ENCODE measurements at places on chromosomes 11 and 22.
A peak's percentile ranks its signal among the peaks of the same experiment; 100 is the strongest.

DNA sequence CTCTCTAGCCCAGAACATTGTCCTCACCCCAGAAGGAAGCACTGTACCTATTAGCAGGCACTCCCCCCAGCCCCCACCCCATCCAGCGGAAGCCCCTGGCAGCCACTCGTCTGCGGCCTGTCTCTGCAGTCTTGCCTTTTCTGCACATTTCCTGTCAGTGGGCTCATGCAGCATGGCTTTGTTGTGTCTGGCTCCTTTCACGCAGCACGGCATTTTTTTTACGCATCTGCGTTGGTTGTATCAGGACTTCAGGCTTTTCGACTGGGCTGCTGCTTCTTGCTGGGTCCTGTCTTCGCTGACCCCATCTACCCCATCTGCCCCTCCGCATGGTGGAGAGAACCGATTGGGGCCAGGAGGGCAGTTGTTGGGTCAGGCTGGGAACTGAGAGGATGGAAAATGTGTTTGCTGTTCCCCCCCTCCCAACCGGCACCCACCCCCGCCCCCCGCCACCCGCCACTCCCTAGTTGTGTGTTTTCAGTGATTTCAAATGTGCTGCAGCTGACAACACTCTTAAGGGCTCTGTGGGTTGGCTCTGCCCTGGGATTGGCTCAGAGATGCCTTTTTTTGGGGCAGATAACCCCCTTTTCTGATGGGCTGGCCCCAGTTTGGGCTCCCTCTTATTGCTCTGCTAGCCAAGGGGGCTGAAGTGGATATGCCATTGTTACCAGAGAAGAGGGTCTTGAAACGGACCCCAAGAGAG is 110.0 kb downstream of the KIAA1671 start:
- DNase-seq: no peak

DNA sequence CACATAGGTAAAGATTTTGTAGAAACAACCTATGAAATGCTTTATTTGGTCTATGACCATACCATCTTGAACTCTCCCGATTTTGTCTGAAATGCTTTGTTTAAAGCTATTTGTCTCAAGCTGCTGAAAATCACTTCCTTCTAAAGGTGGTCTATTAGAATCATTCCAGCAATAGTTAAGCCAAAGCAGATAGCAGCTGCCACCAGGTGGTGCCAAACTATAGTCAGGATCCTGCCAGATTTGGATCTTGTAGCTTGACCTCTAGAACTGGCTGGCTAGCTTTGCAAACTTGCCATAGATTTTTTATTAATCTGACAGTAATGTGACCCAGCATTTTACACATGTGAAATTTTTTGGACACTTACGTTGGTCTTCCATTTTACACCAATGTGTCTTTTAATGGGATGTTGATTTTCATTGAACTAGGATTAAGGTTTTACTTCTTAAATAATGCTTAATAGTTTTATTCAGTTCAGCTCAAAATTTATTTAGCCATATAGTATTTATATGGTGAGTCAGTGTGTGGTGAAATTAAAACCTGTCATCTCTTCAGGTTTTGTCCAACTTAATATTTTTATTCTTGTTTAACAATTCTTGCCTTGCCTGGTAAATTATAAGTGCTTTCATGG is 19.7 kb downstream of the CTR9 start:
- peak; percentile 22 for DNase-seq

DNA sequence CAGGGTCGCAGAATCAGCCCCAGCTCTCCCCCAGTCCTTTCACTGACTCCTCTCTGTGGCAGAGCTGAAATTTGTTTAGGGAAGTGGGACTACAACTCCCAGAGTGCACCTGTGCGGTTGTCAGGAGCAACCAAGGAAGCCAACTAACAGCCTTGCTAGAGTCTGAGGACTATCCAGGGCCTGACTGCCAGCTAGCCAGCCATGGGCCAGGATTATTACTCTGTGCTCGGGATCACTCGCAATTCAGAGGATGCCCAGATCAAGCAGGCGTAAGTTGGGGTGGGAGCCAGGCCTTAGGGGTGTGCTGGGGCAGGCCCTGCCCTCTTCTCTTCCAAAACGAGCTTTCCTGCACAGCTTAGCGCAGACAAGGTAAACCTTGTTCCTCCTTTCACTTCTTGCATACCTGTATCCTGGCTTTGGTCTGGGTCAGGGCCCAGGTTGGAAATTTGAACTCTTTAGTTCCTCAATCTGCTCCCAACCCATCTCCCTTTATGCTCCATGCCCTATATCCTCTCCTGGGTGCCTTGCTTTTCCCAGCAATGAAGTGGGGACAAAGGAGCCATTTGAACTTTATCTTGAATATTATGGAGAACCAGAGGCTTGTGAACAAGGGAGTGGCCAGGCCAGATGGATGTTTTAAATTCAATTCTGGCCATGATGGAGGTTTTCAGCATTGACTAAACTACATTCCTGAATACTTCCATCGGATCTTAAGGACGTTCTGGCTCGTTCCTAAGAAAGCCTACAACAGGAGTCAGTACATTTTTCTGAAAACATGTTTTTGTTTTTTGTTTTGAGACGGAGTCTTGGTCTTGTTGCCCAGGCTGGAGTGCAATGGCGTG is at the start of gene DNAJB13:
TSS of gene DNAJB13 (plus strand) at position 158 of the 842 bp plus-strand sequence. CDS start at position 202, 44 bp downstream.
- peak; percentile 44 for DNase-seq

- DNase-seq: no peak
These were observed 414.0 kb upstream of the LUZP2 start for GRCh38 chr11:24082860-24083259.

DNA sequence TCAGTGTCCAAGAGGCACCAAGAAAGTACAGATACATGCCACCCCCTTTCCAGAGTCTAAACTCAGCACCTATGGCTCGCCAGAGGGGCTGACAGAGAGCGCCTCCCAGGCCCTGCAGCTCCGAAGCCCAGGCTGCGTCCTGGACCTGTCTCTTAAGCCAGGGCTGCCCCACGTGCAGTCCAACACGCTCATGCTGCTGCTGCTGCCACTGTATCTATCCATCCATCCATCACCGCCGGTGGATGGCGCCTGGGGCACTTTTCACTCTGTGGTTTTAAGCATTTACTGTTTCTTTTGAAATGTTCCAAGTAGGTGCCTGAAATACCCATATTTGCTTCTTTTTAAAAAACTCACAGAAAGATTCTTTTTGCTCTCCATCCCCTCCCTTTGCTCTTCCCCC is 41.8 kb downstream of the MACROD1 start:
- no peak for DNase-seq

All from CD14-positive monocyte (primary cell).